ENCODE measurements at places on chromosomes 6 and 20.

DNA sequence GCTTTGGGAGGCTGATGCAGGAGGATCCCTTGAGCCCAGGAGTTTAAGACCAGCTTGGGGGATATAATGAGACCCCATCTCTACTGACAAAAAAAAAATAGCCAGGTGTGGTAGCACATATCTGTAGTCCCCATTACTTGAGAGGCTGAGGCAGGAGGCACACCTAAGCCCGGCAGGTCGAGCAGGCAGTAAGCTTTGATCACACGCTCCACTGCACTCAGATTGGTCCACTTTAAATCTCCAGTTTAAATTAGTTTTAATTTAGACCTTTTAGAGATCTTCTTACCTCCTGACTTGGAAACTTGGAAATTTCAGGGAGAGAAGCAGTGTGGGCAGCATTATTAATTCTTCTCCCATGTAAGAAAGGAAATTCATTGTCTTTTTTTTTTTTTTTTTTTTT, 16.8 kb upstream of the PLCB4 start:
- DNase-seq = no peak

GRCh38 chr6:36753671-36754405, 56.2 kb downstream of the RAB44 start:
- DNase-seq = no peak

- no peak for DNase-seq
These were observed 50.0 kb upstream of the SCGN start for GRCh38 chr6:25601800-25602673.

DNA sequence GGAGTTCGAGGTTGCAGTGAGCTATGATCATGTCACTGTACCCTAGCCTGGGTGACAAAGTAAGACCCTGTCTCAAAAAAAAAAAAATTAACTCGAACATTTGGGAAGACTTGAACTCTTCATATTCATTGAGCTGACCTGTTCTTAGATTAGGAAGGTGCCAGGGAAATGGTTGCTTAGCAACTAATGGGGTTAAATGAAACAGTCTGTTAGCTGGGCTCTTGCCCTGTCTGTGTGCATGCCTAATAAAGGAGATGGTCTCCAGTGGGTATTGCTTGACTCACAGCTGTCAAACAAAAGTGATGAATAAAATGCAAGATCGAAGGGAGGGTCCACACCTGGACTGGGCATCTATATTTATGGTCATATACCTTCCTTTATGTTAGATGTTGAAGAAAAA, 101.8 kb downstream of the KLHL32 start:
- no peak for DNase-seq

DNA sequence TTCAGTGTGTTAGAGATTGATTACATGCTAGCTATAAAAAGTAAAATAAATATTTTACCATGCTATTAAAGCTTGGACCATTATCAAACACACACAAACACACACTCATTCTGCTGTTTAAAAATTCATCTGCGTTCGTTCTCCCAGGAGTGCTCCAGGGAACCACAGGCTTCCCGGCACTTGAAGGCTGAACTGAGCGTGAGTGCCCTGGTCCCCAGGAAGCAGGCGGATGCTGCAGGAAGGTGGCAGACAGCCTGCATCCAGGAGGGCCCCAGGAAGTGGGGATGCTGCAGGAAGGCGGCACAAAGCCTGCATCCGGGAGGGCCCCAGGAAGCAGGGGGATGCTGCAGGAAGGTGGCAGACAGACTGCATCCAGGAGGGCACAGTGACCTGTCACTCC, 147.2 kb upstream of the SNX9 start:
- no peak for DNase-seq

GRCh38 chr6:5463690-5464089, 202.4 kb downstream of the FARS2 start:
- DNase-seq = no peak

DNA sequence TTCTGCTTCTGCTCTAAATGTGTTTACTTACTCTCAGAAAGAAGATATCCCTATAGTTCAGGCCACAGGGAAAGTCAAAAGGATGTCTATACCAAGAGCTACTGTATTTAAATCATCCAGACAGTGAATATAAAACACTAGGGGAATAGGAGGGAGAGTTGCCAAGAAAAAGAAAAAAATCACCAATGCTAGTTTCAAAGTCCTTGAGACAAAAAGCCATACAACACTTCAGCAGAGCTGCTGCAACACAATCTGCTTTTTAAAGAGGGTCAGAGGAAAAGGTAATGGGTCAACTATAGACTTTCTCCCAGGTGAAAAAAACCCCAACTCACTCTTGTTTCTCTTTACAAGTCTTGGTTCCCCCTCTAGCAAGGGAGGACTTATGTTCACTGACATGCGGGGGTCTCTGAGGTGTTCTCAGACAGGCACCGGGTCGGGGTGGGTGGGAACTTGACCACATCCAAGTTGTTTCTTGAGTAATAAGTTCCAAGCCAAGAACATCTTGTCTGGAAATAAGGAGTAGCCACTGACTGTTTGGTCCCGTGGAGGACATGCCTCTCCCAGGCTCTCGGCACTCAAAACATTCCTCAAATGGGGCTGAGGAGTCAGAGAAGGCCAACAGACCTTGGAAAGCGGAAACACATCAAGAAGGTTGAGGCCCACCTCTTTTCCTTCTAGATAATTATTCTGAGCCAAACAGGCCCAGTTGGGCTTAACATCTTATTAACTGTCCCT, 47.7 kb downstream of the GJA10 start:
- no peak for DNase-seq

DNA sequence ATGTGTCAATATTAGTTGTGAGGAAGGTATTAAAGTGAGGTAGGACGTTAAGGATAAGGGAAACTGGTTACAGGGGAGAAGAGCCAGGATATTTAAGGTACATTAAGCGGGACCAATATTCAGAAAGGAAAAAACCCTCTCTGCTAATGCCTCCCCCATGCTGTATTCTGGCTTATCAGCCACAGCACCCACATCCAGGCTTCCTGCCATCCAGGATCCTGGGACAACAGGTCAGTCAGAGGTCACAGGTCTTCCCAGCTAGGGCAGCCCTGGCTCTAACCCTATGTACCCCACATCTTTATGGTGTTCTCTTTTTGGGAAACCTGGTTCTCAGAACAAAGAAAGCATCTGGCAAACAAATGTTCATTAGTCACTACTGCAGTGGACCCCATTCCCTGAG, 5.3 kb downstream of the DDRGK1 start:
- DNase-seq = no peak

DNA sequence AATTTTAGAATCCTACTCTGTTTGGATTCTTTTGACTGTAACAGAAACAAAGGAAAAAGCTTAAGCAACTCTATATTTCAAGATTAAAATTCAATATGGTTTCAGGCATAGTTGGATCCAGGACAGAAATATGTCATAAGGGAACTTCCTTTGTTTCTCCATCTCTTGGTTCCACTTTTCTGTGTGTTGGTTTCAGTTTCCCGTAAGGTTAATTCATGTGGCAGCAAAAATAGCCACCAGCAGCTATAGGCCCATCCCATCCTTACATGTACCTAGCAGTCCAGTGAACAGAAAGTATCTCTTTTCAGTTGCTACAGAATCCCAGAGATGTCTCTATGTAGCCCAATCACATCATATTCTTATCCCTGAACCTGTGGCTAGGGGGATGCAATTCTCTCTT, 8.8 kb upstream of the FAM8A1 start:
- DNase-seq = no peak

DNA sequence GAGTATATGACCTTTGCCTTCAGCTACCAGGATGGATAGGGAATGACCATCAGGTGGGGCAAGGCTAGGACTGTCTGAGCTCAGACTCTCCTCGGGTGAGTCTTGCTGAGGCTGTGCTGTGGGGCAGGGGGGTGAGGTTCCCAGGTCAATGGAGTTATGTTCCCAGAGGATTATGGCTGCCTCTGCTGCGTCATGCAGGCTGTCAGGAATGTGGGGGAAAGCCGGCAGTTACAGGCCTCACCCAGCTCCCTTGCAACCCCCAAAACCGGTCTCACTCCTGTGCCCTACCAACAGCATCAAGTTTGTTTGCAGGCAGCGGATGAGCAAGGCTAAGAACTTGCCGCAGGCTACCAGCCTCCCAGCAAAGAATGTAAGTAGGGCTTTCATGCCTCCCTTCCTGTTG, 93.5 kb downstream of the ESR1 start:
- DNase-seq = no peak

GRCh38 chr6:99080191-99080590, 132.4 kb upstream of the FBXL4 start:
- DNase-seq = no peak

DNA sequence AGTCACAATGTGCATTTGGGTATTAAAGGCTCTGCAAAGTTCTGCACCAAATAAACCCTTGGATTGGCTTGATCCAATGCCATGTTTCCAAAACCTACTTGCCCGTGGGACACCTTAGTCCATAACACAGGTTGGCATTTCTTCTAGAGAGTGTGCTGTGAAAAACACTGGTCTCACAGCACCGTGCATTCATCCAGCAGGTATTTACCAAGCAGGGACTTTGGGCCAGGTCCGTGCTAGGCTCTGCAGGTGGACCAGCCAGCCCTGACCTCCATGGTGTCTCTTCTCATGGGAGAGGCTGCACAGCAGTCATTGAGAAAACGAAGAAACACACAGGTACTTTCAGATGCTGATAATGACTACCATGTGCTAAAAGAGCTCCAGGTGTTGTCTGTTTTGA, 112.6 kb downstream of the CDH26 start:
- DNase-seq = no peak

- DNase-seq = no peak
These were observed 201.9 kb downstream of the MOXD1 start for GRCh38 chr6:132199343-132199742.

- DNase-seq = no peak
These were observed 995.3 kb upstream of the FLRT3 start for GRCh38 chr20:15332711-15333160.

DNA sequence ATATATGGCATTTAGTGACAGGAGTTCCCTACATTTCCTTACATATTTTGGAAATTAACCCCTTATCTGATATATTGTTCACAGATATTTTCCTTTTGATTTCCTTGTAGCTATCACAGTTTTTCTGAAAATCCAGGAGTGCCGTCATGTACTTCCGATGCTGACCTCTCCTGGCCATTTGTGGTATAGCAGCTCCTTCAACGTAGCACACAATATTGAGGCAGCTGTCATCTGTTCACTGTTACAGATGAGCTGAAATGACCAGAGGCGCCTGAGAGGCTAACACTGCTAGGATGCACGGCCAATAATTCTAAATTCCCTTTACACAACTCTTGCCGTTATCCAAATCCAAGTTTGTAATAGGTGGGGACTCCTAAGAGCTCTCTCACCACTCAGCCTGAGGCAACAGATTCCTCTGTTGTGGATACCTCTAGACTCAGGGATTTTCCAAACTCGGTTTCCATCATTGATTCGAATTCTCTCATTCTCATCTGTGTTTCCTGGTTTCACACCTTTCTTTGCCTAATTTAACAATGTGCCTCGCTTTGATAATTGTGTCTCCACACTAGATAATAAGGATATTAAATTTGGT, 53.0 kb downstream of the MMUT start:
- DNase-seq = peak; percentile 33

DNA sequence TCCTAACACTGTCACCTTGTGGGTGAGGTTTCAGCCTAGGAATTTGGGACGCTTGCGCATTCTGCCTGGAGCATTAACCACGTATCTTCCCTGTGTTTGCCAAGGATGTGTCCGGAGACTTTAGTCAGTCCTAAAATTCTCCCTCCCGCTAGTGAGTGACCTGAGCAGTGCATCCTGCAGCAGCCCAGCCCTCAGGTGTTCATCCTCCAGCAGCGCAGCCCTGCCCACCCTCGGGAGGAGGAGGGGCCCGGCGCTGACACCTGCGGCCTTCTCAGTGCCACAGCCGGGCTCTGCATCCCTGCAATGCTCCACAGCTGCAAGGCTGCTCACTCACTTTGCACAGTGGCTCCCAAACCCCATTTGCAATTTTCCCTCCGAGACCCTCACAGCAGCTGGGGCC, 79.5 kb downstream of the ERMARD start:
- DNase-seq = no peak

DNA sequence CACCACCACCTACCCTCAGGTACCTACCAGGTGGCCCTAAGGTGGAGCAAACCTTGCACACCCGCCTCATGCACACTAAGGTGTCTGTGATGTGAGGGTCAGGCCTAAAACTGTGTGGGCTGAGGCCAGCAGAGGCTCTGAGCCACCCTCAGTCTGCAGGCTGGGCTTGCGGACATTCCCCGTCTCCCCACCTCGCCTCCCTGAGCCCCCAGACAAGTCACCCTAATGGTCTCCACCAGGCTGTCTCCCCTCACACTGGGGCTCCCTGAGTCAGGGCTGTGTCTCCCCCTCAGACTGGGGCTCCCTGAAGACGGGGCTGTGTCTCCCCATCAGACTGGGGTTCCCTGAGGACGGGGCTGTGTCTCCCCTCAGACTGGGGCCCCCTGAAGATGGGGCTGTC, 12.5 kb downstream of the PRPH2 start:
- DNase-seq = no peak

- no peak for DNase-seq
These were observed 41.9 kb downstream of the SYNJ2 start for GRCh38 chr6:158023597-158023939.

GRCh38 chr6:34095741-34096140, 50.1 kb downstream of the GRM4 start:
- no peak for DNase-seq

- DNase-seq = no peak
These were observed 22.7 kb upstream of the TMEM181 start for GRCh38 chr6:158536891-158537798.

GRCh38 chr20:12827816-12828385, 180.9 kb upstream of the SPTLC3 start:
- no peak for DNase-seq

DNA sequence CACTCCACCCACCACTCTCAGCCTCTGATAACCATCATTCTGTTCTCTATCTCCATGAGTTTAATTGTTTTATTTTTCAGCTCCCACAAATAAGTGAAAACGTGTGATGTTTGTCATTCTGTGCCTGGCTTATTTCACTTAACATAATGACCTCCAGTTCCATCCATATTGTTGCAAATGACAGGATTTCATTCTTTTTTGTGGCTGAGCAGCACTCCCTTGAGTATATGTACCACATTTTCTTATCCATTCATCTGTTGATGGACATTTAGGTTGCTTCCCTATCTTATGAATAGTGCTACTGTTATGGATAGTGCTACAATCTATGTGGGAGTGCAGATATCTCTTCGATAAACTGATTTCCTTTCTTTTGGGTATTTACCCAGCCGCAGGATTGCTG, 103.3 kb upstream of the PDE7B start:
- DNase-seq = no peak
